ENCODE measurements at places on chromosomes 5 and 9.
A peak's percentile ranks its signal among the peaks of the same experiment; 100 is the strongest.

DNA sequence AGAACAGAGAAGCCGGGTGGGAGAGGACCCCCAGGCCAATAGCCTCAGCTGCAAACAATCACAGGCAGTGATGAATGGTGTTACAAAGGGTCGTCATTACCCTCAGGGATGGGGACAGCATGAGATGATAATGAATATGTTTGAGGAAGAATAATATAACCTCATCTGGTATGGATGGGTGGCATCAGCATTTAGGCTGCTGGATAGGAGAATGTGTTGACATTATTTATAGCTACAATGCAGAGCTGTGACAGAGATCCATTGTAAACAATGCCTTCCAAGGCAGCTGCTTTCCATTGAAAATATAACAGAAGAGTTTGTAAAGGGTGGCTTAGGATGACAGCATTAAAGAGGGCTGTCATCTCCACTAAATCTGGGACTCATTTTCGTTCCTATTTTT, 365.5 kb downstream of the KCNN2 start:
- DNase-seq: no peak

DNA sequence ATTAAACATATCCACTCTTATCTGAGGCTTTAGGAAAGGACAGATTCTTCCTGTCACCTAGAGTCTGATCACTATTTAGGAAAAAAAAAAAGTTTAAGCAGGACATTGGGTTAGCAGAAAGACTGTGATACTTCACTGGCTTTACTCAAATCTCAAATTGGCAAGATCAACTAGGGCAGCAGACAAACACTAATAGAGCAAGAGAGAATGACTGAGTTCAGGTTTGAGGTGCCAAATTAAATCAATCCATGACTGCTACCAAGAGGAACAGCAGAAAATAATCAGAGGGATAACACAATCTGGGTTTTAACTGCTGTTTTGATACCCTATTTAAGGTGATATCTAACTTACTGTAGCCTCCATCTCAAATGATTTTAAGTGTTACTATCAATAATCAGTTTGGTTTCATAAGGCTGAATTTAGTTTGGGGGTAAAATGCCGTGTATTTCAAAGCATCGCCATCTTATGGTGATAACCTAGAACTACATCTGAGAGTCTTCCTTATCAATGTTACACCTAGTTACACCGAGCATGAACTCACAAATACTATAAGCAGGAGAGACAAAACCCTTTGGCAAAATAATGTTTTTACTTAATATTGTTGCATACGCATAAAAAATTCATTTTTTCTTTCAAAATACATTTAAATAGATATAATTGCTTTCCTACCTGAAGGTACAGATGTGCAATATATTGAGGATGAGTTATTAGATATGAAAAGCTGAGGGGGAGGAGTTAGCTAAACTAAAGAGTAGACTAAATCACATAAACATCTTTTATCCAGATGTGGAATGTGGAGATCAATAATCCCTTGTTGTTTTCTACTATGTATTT, 286.4 kb upstream of the CDH12 start:
- no peak for DNase-seq

GRCh38 chr9:133103183-133103986, 17.7 kb downstream of the RALGDS start:
- DNase-seq: peak; percentile 23

DNA sequence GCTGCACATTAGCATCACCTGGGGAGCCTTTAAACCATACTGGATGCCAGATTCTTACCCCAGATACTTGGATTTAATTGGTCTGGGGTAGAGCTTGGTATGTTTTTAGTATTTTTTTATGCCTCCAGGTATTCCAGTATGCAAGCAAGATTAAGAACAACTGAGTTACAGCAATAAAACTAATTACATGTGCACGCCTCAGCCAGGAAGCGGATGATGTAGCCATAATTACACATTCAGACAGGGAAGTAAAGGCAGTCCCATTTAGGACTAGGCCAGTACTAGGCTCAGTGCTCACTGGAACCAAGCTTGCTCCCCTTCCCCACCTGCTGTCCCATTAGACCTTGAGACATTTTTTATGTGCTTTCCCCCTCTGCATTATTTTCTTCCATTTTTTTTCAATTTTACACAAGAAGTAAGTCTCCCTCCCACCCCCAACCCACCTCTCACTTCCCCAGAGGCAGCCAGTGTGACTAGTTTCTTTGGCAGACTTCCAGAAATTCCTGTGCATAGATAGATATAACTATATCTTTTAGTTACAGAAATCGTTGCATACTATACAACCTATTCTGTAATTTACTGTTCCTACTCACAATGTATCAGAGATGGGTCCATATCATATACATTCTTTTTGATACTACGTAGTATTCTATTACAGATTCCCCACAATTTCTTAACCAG, 7.1 kb upstream of the GNAQ start:
- peak; percentile 52 for DNase-seq

DNA sequence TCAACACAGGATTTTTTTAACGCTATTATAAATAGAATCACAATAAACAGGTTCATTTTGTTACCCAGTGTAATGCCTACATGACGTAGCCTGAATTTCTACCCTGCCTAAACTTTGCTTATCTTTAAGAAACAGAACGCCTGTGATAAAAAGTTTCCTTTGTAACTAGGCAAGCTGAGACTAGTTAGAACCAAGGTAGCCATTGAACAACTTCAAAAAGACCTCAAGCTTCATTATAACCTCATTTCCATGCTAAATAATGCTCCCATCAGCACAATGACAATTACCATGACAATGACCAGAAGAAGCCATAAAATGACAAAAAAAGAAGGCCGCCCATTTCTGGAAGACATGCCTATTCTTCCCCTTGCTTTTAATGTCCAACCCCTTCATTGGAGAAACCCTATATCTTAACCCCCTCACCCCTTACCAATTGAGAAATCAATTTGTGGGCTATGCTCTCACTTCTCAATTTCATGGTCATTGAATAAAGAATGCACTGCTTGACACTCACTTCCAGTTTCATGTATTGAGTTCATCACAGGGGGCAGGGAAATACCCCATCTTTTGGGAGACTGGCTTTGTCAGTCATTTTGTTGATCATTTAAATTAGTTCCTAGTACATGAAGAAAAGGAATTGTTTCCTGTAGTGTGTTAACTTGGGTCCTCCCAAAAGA, 276.8 kb downstream of the MCTP1 start:
- DNase-seq: no peak

DNA sequence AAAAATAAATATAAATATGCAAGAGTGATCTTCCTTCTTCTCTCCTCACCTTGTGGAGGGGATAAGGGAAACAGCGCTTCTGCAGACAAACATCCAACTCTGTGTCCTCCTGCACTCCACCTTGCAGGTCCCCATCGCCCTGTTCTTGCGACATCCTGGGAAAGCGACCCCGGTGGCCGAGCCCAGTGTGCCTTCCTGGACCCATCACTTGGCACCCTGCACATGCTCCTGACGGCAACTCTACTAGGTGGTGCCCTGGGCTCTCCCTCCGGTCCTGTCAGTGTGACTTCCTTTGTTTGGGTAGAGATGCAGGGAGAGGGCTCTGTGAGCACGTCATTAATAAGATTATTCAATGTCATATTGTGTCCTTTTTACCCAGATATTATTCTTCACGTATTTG, 266.0 kb upstream of the ADAMTS16 start:
- no peak for DNase-seq

DNA sequence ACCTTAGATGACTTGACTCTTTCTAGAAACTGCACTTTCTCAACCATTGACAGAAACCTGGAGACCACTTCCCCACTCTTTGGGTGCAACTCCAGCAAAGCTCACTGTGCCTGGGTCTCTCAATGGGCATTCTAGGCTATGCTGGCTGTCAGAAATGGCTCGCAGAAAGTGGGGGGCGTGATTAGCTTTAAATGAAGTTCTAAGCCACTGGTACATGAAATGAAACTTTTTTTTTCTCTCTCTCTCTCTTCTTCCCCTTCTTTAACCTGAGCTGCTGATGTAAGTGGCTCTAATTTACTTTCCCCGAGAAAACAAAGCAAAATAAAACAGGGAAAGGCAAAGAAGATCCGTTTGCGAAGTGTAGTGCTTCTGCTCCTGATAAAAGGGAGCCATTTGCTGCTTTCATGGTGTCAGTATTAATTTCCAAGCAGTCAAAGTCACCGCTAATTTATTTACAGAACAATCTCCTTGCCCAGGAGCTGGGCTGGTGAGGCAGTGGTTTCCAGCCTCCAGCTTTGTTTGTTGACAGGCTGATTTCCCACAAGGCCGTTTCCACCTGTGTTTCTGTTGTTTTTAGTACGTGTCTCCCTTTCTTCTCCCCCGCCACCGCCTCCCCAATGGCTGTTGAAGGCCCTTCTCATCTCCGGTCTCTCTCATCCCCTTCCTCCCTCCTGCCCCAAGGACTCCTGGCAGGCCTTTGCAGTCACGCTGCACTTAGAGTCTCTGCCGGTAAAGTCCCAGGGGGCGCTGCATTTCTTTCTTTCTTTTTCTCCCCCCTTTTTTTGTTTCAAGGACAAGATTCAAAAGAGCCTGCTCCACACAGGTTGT, 422.9 kb downstream of the EBF1 start:
- no peak for DNase-seq

- no peak for DNase-seq
Observed at GRCh38 chr5:55923177-55923771, 71.5 kb downstream of the IL6ST start.

DNA sequence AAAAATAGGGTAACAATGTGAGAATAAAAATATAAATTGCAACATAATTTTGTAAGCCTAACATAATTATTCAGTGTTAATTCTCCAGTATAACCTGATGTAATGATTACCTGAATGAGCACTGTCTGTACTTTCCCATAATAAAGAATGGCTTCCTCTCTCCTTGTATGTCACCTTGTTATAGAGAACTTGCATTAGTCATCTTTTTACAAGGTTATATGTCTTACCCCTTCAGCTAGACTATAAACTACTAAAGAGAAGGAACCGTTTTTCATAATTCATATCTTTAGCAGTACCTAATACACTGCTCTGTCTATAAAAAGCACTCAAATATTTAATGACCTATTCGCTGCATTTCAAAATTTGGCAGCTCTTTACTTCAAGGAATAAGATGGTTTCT, 19.8 kb downstream of the STRBP start:
- no peak for DNase-seq

- DNase-seq: no peak
Observed at GRCh38 chr9:68643901-68644809, 60.9 kb upstream of the PIP5K1B start.

DNA sequence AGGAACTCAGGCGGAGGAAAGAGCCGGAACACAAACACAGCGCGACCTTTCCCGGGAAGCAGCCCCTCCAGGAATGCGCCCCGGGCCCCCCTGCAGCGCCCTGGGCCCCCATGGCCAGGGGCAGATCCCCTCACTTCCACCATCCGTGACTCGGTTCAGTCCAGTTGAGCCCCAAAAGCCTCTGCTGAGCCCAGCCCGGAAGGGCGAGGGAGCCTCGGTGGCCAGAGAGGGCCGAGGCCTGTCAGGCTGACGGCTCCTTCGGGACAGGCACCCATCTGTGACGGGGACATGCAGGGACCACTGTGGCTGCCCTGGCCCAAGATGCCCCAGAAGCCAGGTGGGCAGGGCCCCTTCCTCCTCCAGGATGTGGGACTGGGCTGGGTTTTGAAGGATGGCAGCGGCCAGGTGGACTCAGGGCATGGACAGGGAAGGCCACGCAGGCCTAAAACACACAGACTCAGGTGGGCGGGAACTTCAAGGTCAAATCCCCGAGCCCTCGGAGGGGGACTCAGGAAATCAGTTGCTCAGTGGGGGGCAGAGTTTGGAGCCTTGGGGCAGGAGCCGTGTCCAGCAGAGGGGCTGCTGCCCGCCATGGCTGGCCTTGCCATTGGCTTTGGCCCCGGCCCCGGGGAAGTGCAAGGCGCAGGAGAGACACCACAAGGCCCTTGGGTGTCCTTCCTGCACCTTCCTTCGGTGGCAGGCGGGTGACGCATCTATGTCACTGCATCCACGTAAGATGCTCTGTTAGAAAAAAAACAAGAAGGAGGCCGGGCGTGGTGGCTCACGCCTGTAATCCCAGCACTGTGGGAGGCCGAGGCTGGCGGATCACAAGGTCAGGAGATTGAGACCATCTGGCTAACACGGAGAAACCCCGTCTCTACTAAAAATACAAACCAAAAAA, 29.7 kb upstream of the ABO start:
- no peak for DNase-seq

GRCh38 chr5:141603923-141604717, 14.7 kb downstream of the DIAPH1 start:
- DNase-seq: peak; percentile 90

DNA sequence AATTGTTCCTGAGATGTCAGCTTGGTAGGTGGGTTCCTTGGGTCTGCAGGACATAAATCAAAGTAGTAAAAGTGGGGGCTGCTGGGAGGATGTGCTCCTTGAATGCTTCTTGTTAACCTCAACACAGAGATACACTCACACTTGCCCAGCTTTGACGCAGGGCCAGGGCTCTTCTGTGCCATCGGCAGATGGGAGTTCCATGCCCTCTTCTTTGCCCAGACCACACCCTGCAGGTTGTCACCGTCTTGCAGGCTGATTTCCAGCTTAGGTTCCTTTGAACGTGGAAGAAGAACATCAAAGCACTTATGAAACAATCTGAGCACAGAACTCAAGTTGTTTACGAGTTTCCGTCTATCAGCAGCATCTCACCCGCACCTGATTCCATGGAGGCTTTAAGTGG, 11.0 kb downstream of the DBH start:
- DNase-seq: no peak

GRCh38 chr5:10886497-10886896, 125.5 kb upstream of the DAP start:
- no peak for DNase-seq

- peak; percentile 12 for DNase-seq
Observed at GRCh38 chr9:112248722-112249121, 73.6 kb upstream of the SUSD1 start.

DNA sequence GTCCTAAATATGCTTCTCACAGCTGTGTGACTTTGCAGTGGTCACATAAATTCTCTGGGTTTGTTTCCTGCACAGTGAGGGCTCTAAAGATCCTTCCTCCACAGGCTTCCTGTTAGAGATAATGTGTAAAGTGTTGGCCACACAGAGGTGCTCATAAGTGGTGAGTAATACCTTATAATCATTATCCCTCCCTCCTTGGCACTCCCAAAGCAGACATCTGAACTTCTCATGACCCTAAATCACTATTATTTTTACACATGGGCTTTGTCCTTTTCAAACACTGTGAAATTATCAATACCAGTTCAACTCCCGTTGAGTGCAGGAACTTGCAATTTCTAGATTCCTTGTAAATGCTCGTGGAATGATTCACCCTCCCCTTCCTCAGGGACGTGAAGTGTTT, 100.2 kb downstream of the BRINP1 start:
- DNase-seq: peak; percentile 1

GRCh38 chr9:136204838-136205706, at the start of gene LHX3:
Gene LHX3 (minus strand): TSS chr9:136205128. CDS start chr9:136205012, 116 bp downstream.
- peak; percentile 9 for DNase-seq

- DNase-seq: no peak
Observed at GRCh38 chr5:89498699-89499098, 615.7 kb upstream of the MEF2C start.

- DNase-seq: no peak
Observed at GRCh38 chr5:154203798-154204578, 13.5 kb downstream of the GALNT10 start.

GRCh38 chr5:1967736-1968135, 85.0 kb upstream of the IRX4 start:
- no peak for DNase-seq

GRCh38 chr5:6937677-6938076, 224.4 kb downstream of the TENT4A start:
- no peak for DNase-seq

- DNase-seq: no peak
Observed at GRCh38 chr9:111429175-111429574, 55.0 kb downstream of the ECPAS start.

GRCh38 chr9:126705767-126706697, 92.3 kb downstream of the LMX1B start:
- no peak for DNase-seq

- DNase-seq: peak; percentile 57
Observed at GRCh38 chr5:125002727-125003598, 256.5 kb upstream of the ZNF608 start.
